ENCODE measurements at places on chromosomes 11 and 22.
A peak's percentile ranks its signal among the peaks of the same experiment; 100 is the strongest.

GRCh38 chr11:97833412-97833811, 1187.3 kb upstream of the CNTN5 start:
- ATAC-seq, result no peak

GRCh38 chr11:64252003-64252872, 908 bp downstream of the PLCB3 start:
- no peak for ATAC-seq

- ATAC-seq, result no peak
Observed at GRCh38 chr11:27965559-27965958, 142.4 kb downstream of the KIF18A start.

DNA sequence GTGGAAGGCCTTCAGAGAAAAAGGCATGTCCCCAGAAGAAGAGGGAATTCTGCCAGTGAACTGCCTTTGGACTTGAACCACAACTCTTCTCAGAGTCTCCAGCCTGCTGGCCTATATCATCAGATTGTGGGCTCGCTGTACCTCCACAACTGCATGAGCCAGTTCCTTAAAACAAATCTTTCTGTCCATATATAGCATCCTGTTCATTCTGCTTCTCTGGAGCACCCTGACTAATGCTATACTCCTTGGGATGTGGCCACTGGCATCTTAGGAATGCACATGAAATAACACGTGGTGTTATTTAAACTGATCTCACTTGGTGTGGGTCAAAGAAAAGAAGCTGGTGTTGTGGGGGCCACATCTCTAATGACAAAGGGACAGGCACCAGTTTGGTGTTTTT, 58.3 kb upstream of the VSTM5 start:
- ATAC-seq, result no peak

- no peak for ATAC-seq
Observed at GRCh38 chr11:122601141-122602125, 54.1 kb upstream of the UBASH3B start.

- no peak for ATAC-seq
Observed at GRCh38 chr11:109838026-109838425, 255.2 kb upstream of the ZC3H12C start.

DNA sequence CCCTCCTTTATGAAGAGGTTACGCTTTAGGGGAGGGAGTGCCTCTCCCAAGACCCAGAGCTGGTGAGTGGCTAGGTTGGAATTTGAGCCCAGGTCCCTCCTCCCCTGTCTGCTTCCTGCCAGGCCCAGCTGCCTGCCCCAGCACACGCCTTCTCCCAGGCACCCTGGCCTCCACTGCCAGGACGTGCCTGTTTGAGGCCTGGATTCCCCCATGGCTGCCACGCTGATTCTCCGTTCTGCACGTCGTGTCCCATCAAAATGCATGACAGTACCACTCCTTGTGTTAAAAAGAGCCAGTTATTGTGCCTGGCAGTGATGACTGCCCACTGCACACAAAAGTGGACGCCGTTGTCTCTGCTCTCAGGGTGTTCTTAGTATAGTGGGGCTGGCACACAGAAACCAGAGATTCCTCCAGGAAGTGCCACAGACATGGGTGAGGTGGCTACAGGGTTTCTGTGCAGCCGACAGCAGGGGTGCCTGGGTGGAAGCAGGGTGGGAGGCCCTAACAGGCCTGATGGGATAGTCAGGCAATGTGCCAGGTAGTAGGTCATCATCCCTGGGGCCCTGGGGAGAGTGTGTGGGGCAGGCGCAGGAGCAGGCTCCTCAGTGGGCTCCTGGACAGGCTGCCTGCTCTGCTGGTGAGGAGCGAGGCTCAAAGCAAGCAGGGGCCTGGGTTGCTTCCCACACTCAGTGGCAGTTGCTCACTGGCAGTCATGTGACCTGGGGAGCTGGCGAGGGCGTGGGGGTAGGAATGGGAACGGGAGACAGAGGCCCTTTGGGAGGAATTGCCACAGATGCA, 24.2 kb downstream of the MED15 start:
- no peak for ATAC-seq

DNA sequence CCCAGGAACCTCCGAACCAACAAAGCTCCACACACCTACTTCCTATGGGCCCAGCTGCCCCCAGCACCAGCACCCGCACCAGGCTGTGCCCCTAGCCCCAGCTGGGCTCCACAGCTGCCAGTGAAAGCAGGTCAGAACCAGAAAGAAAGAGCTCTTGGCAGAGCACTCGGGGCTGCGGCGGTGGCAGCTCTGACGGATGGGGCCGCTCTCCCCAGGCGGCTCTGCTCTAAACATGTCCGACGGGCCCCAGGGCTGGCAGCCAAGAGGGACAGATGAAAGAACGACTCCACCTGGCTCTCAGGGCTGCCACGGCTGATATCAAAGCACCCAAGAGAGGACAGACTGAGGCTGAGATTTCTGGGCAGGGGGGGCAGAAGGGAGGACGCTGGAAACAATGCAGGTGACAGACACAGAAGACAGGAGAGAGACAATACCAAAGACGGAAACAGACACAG, 25.7 kb downstream of the LRFN4 start:
- no peak for ATAC-seq

- ATAC-seq, result no peak
Observed at GRCh38 chr11:94926698-94927237, 46.6 kb downstream of the CWC15 start.

- no peak for ATAC-seq
Observed at GRCh38 chr11:19472679-19473078, 231.9 kb upstream of the E2F8 start.

GRCh38 chr11:123549926-123550917, 104.2 kb downstream of the SCN3B start:
- ATAC-seq, result peak; percentile 76

GRCh38 chr11:69328231-69328630, 34.3 kb downstream of the MYEOV start:
- no peak for ATAC-seq

- ATAC-seq, result no peak
Observed at GRCh38 chr22:49099496-49100124, 728.1 kb downstream of the BRD1 start.

DNA sequence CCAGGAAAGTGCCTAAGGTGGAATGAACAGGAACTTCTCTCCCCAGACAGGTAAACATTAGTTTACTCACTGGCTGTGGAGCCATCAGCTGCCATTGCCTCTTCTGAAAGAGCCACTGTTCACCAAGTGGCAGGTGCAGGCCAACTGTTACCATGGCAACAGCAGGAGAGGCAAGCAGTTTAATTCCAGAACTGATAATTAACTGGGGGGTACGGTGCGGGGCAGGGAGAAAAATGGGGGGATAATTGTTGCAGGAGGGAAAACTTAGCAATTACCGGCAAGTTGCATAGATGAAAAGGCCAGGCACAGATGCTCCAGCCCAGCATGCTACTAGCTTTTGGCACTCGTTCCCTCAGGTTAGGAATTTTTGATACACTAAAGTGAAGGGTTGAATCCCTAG, 85.1 kb downstream of the TRIM44 start:
- no peak for ATAC-seq

DNA sequence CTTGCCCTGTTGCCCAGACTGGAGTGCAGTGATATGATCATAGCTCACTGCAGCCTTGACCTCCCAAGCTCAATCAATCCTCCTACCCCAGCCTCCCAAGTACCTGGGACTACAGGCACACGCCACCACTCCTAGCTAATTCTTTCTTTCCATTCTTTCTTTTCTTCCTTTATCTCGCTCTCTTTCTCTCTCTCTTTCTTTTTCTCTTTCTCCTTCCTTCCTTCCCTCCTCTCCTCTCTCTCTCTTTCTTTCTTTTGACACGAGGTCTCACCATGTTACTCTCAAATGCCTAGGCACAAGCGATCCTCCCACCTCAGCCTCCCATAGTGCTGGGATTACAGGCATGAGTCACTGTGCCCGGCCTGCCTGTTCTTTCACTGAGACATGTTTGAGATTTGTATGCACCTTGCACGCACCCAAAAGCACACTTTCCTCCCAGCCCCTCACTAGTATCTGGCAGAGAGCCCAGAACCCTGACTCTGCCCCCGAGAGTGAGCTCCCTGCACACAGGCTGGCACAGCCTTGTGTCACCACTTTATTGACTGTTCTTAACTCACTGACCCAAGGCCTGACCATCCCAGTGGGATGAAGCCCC, 56.8 kb downstream of the CD6 start:
- ATAC-seq, result peak; percentile 59

DNA sequence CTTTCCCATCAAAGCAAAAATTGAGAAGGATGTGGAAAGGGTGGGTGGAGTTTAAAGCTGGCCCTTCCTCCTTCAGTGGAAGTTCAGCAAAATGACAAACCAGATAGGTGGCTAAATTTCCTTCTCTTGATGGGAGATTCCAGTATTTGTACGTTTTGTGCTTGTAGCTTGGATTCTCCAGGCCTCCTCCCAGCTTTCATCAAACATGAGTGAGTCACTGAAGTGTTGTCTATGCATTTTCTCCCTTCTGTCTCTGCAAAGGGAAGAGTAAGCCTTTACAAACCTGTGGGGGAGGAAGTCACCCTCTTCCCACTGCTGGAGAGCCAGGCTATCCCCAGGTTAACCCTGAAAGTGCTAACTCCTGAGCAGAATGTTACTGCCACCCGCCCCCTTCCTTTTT, 6.4 kb downstream of the MARK2 start:
- no peak for ATAC-seq

GRCh38 chr22:37300551-37301017, 18.3 kb downstream of the CYTH4 start:
- peak; percentile 18 for ATAC-seq

- ATAC-seq, result no peak
Observed at GRCh38 chr11:118180300-118180703, 3.9 kb upstream of the SCN2B start.

GRCh38 chr11:71272161-71272560, 19.8 kb upstream of the SHANK2 start:
- ATAC-seq, result no peak

GRCh38 chr11:100963375-100963774, 166.2 kb downstream of the PGR start:
- ATAC-seq, result no peak

DNA sequence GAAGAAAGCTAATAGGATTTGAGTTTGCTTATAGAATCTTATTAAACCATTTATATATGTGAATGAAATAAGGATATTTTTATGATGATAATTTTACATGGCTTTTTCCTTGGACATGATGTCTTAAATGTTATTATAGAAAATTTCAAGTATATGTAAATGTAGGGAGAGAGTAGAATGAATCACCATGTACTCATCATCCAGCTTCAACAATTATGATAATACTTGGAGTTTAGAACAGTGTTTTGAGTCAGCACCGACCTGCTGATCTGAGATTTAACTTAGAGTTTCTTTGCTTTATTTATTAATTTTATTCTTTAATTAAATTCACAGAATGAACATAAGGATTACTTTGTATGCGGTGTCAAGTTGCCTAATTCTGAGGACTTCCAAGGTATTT, 193.5 kb downstream of the UVRAG start:
- no peak for ATAC-seq

DNA sequence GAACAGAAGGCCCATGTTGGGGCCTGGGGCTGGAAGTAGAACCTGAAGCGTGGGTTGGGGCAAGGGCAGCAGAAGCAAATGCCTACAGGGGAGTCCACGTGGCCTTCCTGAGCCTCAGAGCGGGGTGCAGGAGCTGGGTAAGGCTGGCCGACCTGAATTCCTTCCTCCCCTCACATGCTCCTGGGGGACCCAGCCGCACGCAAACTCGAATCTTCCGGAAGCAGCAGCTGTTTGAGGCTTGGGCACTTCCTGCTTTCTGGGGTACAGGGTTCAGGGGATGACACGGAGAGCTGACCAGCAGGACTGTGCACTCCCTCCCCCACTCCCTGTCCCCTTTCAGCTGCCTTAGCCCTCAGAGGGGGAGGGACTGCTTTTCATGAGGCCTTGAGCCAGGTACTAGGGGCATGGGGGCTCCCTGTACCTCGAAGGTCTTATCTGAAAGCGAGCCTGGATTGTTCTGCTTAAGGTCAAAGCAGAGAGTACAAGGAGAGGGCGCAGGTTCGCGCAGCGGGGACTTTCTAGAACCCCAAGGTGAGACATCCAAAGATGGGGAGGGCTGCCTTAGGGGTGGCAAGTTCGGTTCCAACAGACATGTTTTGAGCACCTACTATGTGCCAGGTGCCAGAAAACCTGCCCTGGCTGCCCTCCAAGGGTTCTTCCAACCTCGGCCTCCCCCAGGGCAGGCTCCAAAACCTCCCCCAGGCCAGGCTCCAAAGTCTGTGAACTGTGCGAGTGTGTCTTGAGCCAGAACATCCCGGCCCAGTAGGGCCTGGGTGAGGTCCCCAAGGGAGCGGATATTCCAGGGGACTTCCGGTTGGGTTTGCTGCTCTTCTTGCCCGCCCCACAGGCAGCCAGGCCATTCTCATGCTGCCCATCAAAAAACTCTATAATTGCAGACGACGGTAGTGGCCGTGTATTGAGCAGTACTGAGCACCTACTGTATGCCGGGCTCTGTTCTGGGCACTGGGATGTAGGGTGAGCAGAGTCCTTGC, 1.7 kb downstream of the NCF4 start:
- no peak for ATAC-seq

GRCh38 chr11:60860943-60861342, 5.2 kb upstream of the PTGDR2 start:
- ATAC-seq, result no peak

- ATAC-seq, result no peak
Observed at GRCh38 chr22:46792061-46792796, 29.8 kb downstream of the TBC1D22A start.

DNA sequence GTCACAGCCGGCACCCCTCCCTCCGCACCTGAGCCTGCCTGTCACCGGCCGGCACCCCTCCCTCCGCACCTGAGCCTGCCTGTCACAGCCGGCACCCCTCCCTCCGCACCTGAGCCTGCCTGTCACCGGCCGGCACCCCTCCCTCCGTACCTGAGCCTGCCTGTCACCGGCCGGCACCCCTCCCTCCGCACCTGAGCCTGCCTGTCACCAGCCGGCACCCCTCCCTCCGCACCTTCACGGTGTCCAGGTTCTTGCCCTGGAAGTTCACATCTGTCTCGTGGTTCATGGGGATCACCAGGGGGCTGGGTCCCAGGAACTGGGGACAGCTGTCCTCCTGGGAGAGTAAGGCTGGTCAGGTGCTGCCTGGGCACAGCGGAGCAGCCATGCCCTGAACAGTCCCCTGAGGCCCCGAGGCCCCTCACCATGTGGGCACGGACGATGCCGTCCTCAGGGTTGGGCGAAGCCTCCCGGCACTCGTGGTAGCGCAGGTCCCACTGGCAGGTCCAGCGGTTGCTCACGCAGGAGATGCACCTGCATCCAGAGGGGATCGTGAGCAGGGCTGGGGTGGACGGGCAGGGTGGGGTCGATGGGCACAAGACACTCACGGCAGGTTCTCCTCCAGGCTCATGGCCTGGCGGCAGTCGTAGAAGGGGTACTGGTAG, 15.5 kb upstream of the MAPK11 start:
- ATAC-seq, result no peak

- ATAC-seq, result no peak
Observed at GRCh38 chr11:44356351-44356750, 46.4 kb upstream of the ALX4 start.

DNA sequence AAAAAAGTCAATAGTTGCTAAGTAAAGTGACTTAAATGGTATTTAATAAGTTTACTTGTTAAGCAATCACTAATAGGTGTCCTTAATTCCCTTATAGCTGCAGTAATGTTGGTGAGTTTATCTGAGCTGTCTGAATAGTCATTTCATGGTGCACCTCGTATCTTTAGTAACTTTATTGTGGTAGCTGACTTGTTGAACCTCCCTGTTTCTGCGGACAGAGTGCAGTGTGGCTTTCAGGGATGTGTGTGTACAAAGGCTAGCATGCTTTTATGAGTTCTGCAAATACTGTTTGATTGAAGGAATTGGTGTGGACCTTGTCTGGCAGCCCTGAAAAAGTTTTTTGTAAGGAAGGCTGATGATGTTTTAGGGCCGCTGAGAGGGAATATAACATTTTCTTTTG, 2.6 kb downstream of the ZNRF3 start:
- no peak for ATAC-seq

- no peak for ATAC-seq
Observed at GRCh38 chr11:118050208-118050891, 26.5 kb upstream of the TMPRSS4 start.

- ATAC-seq, result no peak
Observed at GRCh38 chr11:101436511-101437142, 147.2 kb downstream of the TRPC6 start.

Data from activated CD4-positive, CD25-positive, alpha-beta regulatory T cell treated with anti-CD3 and anti-CD28 coated beads, Interleukin-2, amount 50 U/mL, for 24 hours (primary cell).